Cardiac septum (tissue), 1 donor: ENCODE measurements at places on chromosomes 1 and 21.

GRCh38 chr1:41953291-41953690 lies 34.6 kb upstream of the HIVEP3 start:
- DNase-seq: no peak

DNA sequence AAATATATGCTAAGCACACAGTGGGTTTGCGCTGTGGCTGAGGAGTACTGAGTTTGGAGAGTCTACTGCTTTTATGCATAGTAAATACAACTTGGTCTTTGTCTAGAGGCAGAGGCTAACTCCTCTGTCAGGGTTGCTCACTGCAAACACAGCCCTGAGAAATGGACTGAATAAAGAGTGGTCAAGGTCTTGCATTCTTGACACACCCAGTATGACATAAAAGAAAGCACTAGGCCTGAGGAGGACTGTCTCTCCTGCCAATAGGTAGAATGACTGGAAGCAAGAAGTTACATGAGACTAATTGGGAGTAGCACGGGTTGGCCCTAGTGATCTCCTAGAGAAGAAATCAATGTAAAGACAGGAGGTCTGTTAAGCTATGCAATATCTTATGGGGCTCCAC lies 367.2 kb upstream of the B3GALT2 start:
- DNase-seq: no peak

DNA sequence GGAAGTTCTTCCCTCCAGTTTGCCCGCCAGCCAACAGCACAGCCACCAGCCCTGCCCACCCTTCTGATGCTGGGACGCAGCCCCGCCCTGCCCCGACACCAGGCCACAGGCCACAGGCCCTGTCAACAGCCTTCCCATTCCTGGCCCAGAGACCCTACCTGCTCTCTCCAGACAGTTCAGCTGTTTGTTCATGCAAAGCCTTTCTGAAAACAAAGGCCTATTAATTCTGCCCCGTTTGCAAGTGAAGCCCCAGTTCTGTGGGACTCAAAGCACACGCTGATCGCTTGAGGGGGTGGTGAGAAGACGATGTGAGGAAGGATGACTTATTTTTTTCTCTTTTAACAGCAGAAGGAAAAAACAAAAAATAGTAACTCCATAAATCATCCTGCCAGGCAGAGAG lies 55.4 kb upstream of the KIF26B start:
- peak; percentile 59 for DNase-seq

GRCh38 chr1:112457241-112457640 lies 51.5 kb upstream of the WNT2B start:
- no peak for DNase-seq

GRCh38 chr1:40857737-40858136 lies 4.4 kb downstream of the CITED4 start:
- DNase-seq: no peak

- DNase-seq: no peak
Measured at GRCh38 chr1:6490181-6491080, 1.0 kb downstream of the PLEKHG5 start.

GRCh38 chr1:149962736-149963135 lies 26.1 kb upstream of the MTMR11 start:
- DNase-seq: no peak

DNA sequence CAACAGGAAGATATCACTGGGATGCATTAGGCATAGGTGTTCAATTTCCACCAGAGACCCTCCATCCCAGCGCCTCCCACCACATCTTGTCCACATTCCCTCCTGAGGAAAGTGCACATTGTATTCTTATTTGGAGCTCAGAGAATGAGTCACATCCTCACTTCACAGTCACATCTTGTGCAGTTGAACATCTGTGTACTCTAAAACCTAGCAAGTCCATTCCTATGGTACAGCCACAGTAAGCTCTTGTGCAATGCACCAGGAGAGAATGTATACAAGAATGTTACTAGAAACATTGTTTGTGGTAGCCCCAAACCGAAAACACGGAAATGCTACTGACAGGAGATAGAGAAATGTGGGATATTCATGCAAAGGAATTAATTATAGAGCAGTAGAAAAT lies 1.6 kb upstream of the KDF1 start:
- DNase-seq: no peak

- no peak for DNase-seq
Measured at GRCh38 chr1:109620401-109620791, 759 bp downstream of the AMPD2 start.

GRCh38 chr1:52365071-52365745 lies 797 bp downstream of the CC2D1B start:
- no peak for DNase-seq

DNA sequence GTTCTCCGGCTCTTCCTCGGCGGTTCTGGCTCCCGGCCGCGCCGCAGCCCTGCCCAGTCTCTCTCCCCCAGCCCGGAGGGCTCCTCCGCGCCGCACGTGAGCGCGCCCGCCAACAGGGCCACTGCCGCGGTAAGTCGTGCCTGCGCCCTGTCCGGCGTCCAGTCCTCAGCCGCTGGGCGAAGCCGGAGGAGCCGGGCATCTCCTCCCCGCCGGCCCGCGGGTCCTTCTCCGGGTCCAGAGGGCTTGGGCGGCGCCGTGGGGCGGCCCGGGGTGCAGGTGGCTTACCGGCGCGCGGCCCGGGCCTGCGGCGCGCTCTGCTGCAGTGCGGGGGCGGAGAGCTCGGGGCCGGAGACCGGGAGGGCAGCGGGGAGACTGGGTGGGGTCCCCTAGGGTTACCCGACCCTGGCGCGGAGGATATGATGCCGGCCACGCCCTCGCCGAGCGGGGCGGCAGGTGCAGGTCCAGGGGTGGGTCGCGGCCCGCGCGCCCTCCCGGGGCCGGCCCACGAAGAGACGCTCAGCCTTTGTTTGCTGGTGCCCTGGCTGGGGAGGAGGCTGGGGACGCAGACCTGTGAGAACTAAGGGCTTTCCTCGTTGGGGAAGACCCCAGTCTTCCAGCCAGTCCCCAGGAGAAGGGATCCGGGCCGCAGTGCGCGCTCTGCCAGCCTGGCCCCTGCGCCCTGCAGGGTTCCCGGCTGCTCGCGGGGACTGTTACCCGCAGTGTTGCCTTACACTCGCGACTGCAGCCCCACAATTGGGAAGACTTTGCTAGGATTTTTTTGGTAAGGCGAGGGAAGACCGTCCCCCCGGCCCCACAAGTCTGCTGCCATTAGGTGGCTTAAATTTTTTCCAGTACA lies at the start of gene DOP1B:
TSS of gene DOP1B (plus strand) at position 10 of the 856 bp plus-strand sequence. CDS start 7,910 bp downstream, outside the sequence.
- peak; percentile 77 for DNase-seq

DNA sequence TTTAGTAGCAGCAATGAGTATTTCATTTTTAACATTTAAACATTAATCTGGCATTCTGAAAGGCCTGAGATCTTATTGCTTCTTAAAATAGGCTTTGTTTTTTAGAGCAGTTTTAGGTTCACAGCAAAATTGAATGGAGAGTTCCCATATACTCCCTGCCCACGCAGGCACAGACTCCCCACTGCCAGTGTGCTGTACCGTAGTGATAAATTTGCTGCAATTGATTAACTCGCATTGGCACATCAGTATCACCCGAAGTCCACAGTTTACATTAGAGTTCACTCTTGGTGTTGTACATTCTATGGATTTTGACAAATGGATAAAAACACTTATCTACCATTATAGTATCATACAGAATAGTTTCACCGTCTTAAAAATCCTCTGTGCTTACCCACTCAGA lies 71.8 kb upstream of the ERRFI1 start:
- DNase-seq: no peak

- no peak for DNase-seq
Measured at GRCh38 chr1:17565461-17566252, 26.2 kb downstream of the ARHGEF10L start.

- DNase-seq: no peak
Measured at GRCh38 chr1:41915786-41916571, 2.7 kb downstream of the HIVEP3 start.
